ENCODE measurements at places on chromosomes 7 and 10.

DNA sequence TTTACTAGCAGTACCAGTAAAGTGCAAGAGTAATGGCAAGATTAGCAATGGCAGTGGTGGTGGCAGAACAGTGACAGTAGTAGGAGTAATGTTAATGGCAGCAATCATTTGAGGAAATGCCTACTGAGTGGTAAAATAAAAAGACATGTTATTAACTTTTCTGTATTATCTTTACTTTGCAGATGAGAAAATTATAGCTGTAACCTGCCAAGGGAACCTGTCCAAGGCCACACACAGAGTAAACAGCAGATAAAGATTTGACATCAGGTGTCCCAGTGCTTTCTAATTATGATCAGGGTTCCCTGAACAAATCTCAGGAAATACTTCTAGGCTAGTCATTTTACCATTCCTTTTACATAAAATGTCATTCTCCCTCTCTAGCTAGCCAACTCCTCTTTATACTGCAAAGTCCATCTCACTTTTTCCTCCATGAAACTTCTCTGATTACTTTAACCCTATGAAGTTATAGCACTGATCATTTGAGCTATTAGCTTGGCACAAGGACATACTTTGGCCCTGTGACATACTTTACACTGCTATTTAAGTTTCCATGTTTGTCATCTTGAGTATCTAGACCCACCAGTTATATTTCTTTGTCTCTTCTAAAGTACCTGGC lies 219.1 kb downstream of the TAX1BP1 start:
- no peak for DNase-seq

DNA sequence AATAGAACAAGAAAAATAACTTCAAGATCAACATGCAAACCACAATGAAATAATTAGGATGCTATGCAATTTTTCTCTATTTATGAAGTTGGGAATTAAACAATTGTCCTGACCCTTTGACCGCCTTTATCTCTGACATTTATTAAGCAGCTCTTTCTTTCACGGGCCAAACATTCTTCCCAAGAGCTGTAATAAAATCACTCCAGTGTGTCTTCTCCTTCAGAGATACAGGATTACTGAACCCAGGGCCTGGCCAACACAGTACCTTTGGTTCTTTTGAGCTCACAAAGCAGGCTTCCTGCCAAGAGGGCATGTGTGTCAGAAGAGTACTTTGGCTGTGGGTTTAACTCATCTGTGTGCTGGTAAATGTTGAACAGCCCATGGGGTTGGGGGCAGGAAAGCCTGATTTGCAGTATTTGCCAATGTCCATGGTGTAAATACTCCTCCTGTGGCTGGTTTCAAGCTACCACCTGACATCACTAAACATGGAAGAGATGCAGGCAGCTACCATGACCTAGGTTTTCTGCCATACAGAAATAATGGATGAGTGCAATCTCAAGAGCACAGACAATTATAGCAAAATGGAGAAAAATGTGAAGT lies 121.7 kb downstream of the FANK1 start:
- DNase-seq, result no peak

- DNase-seq, result no peak
Observed at GRCh38 chr7:11332865-11333228, 359.2 kb downstream of the PHF14 start.

- no peak for DNase-seq
Observed at GRCh38 chr10:91643700-91644099, 10.8 kb upstream of the PPP1R3C start.

GRCh38 chr7:146539836-146540235 lies 423.2 kb downstream of the CNTNAP2 start:
- no peak for DNase-seq
